ENCODE measurements at places on chromosomes 2 and 18.

DNA sequence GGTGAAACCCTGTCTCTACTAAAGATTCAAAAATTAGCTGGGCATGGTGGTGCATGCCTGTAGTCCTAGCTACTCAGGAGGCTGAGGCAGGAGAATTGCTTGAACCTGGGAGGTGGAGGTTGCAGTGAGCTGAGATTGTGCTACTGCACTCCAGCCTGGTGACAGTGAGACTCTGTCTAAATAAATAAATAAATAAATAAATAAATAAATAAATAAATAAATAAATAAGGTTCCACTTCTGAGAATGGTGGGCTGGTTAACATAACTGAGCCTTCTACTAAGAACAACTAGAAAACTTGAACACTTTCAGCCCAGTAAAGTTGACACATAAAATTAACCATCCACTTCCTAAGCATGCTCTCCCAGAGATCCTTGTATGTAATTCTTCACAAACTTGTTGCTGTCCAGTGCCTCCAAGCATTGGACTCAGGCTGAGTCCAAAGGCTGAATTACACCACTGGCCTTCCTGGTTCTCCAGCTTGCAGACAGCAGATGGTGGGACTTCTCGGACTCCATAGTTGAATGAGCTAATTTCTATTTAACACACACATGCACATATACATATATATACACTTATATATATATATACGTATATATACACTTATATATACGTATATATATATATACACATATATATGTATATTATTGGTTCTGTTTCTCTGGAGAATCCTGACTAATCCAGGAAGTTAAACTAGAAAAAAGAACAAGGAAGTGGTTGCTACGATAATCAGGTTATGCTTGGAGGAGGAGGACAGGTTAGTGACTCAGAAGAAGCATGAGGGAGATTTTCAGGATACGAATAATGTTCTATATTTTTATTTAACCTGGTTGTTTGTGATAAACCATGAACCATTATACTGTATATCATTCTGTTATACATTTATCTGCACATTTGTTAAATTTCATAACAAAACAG, 348.8 kb downstream of the METTL4 start:
- no peaks in the 10 kb centered on the region for H3K36me3 ChIP-seq
- no peak for DNase-seq
- no peaks in the 10 kb centered on the region for H3K27me3 ChIP-seq
- H3K4me3 ChIP-seq = no peak overlapping the region

- H3K27ac ChIP-seq = no peak overlapping the region
- no peak for DNase-seq
- no peaks in the 10 kb centered on the region for H3K36me3 ChIP-seq
- no peak overlapping the region for H3K4me3 ChIP-seq
Measured at GRCh38 chr18:379681-380330, 112.0 kb upstream of the THOC1 start.

GRCh38 chr2:39107724-39108273, 13.1 kb downstream of the SOS1 start:
- no peak overlapping the region for H3K27ac ChIP-seq
- H3K27me3 ChIP-seq = no peaks in the 10 kb centered on the region
- H3K4me1 ChIP-seq = no peaks in the 10 kb centered on the region
- H3K4me3 ChIP-seq = no peak overlapping the region
- H3K36me3 ChIP-seq = peaks cover 5% of the 10 kb centered on the region
- no peak for DNase-seq

- DNase-seq = no peak
- no peaks in the 10 kb centered on the region for H3K36me3 ChIP-seq
- no peaks in the 10 kb centered on the region for H3K4me1 ChIP-seq
Measured at GRCh38 chr2:98902209-98903063, 33.6 kb downstream of the CRACDL start.

DNA sequence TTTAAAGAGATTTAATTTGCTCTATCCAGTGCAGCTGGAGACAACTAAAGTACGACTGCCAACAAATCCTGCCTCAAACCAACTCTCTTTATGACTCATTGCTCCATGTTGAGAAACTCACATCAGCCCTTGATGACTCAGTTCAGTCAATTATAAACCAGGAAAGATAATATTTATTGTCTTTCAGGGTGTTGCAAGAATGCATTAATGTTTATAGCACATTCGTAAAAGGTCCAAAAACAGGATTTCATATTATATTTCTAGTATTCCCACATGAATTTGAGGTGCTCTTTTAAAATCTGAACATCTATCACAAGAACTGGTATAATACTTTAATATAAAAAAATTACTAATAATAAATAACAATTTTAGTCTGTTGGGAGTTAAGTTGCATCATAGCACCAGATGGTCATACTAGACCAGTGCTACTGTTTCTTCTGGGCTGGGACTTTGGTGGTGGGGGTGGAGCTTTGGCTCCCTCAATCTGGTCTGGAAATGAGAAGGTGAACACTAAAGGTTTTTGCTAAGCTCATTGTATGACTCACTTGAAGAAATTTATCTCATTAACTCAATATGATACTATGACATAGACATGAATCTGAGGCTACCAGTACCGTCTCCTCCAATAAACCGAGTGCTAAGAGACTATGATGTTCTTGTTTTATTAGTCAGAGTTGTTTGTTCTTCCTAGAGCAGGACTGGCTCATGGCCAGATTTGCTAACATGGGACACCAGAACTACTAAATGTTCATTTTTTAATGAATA, 26.6 kb upstream of the MAP3K20 start:
- H3K36me3 ChIP-seq = no peaks in the 10 kb centered on the region
- H3K4me3 ChIP-seq = no peak overlapping the region
- no peaks in the 10 kb centered on the region for H3K27me3 ChIP-seq
- DNase-seq = peak; percentile 85
- H3K4me1 ChIP-seq = no peaks in the 10 kb centered on the region

GRCh38 chr2:109157563-109158105, 28.6 kb downstream of the SH3RF3 start:
- H3K4me3 ChIP-seq = no peak overlapping the region
- DNase-seq = no peak
- no peaks in the 10 kb centered on the region for H3K27me3 ChIP-seq
- no peak overlapping the region for H3K27ac ChIP-seq
- H3K4me1 ChIP-seq = peaks cover 14% of the 10 kb centered on the region

GRCh38 chr18:13393338-13393737, 174.8 kb downstream of the LDLRAD4 start:
- DNase-seq = no peak
- H3K36me3 ChIP-seq = peaks cover 11% of the 10 kb centered on the region
- no peak overlapping the region for H3K27ac ChIP-seq
- H3K4me3 ChIP-seq = no peak overlapping the region
- no peaks in the 10 kb centered on the region for H3K4me1 ChIP-seq

DNA sequence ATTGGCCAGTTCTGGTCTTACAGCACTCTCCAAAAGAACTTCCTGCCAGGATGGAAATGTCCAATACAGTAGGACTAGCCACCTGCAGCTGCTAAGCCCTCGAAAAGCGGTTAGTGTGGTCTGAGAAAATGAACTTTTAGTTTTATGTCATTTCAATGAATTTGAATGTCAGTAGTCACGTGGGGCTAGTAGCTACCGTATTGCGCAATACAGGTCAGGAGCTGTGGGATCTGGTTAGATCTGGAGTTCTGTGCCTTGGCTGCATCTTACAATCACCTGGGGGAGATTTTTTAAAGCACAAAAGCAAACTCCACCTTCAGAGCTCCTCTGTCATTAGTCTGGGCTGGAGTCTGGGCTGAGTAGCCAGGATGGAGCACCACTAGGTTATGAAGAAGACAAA, 35.9 kb downstream of the C1QL2 start:
- no peak overlapping the region for H3K27ac ChIP-seq
- H3K4me3 ChIP-seq = no peak overlapping the region
- no peaks in the 10 kb centered on the region for H3K27me3 ChIP-seq
- H3K36me3 ChIP-seq = no peaks in the 10 kb centered on the region

- H3K27ac ChIP-seq = no peak overlapping the region
- no peak overlapping the region for H3K4me3 ChIP-seq
- peaks cover 3% of the 10 kb centered on the region for H3K4me1 ChIP-seq
Measured at GRCh38 chr2:134411828-134412638, 158.2 kb downstream of the MGAT5 start.

DNA sequence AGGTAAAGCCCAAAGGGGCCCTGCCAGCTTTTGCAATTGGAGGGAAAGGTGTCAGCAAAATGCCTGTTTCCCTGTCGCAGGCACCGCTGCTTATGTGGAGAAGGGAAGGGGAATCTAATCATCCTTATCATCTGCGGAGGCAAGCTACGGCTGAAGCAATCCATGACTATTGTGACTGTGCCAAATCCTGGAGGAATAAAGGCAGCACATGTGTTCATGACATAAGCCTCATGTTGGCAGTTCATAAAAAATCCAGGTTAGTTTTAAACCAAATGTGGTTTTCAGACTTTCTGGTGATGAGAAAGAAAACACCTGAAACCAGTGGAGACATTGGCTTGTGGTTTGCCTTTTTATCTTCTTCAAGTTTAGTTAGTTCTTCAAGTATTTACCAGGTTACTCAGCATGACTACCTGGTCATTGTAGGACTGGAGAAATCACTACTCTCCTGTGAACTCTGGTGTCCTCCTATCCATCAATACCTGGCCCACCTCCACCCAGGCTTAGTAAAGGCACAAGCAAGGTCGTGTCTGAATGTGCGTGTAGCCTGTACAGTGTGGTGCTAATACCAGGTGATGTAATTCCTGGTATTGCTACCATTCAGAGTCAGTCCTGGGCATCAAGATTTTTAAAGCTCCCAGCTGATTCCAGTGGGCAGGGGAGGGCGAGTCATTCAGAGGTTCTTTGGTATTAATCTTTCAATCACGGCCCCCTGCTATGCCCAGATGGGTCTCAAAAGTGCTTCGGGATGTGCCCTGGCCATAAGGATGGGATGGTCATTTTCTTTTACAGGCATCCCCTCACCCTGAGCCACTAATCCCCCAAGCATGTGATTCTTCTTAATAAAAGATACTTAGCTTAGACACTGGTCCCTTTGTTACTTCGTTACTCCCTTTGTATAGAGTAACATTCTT, 96.8 kb downstream of the TGFA start:
- no peaks in the 10 kb centered on the region for H3K27me3 ChIP-seq
- H3K4me3 ChIP-seq = no peak overlapping the region
- DNase-seq = no peak
- H3K27ac ChIP-seq = no peak overlapping the region

DNA sequence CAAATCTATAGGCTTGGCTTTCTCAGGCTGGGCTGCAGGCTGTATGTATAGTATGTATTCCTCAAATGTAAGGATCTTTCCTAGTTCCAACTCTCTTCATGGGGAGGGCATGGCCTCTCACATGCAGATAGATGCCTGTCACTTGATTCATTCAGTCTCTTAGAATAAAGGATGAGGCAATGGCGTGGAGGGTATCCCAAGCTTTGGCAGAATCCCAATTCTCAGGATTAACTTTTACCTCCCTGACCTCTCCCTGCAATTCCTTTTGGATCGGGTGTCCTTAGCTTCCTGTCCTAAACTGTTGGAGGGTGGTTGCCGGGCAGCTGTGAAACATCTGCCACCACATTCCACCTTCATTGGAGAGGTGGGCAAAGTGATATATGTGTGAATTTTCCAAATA, 80.3 kb downstream of the INSIG2 start:
- H3K36me3 ChIP-seq = no peaks in the 10 kb centered on the region
- no peak overlapping the region for H3K27ac ChIP-seq
- H3K4me3 ChIP-seq = no peak overlapping the region
- no peaks in the 10 kb centered on the region for H3K4me1 ChIP-seq

- DNase-seq = peak; percentile 15
- no peaks in the 10 kb centered on the region for H3K4me1 ChIP-seq
- H3K4me3 ChIP-seq = no peak overlapping the region
- H3K36me3 ChIP-seq = no peaks in the 10 kb centered on the region
- no peak overlapping the region for H3K27ac ChIP-seq
Measured at GRCh38 chr18:14947482-14948162, 199.7 kb downstream of the ANKRD30B start.

- DNase-seq = no peak
- H3K4me3 ChIP-seq = no peak overlapping the region
- no peaks in the 10 kb centered on the region for H3K36me3 ChIP-seq
- no peaks in the 10 kb centered on the region for H3K27me3 ChIP-seq
- H3K4me1 ChIP-seq = no peaks in the 10 kb centered on the region
Measured at GRCh38 chr2:2083113-2083758, 247.8 kb downstream of the MYT1L start.

DNA sequence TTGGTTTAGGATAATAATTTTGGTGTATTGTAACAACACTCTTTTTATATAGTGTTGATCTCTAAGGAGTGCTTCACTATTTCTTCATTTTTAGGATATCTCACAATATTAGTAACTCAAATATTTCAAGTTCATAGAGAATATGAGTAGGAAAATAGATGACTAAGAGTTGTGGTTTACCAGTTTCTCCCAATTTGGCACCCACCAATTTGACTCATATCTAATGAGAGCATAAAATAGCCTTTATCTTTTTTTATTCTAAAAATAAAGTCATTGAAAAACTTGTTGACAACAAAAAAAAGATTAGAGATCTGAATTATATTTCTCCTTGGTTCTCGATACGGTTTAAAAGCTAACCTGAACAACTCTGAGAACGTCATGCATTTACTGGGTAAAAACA, 204.0 kb downstream of the PARD3B start:
- no peak overlapping the region for H3K4me3 ChIP-seq
- no peak overlapping the region for H3K27ac ChIP-seq
- no peak for DNase-seq

- no peak overlapping the region for H3K4me3 ChIP-seq
- no peak overlapping the region for H3K27ac ChIP-seq
- H3K36me3 ChIP-seq = no peaks in the 10 kb centered on the region
- no peaks in the 10 kb centered on the region for H3K27me3 ChIP-seq
- no peaks in the 10 kb centered on the region for H3K4me1 ChIP-seq
Measured at GRCh38 chr2:83900862-83901261, 558.2 kb downstream of the SUCLG1 start.

DNA sequence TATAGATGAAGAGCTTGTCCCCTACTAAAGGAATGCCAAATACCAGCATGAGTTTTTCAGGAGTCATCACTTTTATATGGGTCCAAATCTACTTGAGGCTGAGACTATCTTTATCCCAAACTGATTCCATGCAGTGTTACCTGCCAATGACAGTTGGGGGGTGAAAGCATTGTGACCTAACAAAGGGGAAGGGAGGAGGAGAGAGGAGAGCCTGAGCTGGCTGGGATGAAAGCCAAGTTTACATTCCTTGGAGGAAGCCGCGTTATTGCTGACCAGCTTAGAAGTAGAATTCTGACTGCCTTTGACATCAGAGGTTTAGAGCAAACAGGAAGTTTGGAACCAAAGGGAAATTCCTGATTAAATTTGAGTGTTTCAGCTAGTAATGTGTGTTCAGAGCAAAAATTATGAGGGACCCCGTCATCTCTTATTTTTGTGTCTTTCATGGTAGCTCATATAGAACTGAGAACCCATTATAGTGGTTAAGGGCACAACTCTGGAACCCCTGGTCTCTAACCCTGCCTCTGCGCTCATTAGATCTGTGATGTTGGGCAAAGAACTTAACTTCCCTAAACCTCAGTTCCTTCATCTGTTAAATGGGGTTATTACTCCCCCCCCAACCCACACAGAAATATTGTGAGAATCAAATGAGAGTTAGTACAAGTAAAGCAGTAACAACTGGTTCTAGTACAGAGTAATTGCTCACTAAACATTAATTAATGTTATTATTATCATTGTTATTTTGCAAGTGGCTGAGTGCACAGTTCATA, 199.3 kb upstream of the EPAS1 start:
- no peaks in the 10 kb centered on the region for H3K36me3 ChIP-seq
- H3K4me3 ChIP-seq = no peak overlapping the region
- H3K4me1 ChIP-seq = no peaks in the 10 kb centered on the region
- H3K27ac ChIP-seq = peak overlapping the region; percentile 60
- H3K27me3 ChIP-seq = no peaks in the 10 kb centered on the region
